Endothelial cell of coronary artery (primary cell): ENCODE measurements at places on chromosomes 2 and 18. TPM values are rescaled to one million over a fixed set of nuclear protein-coding genes. Genes with fewer than 3 reads are reported as not detected.

RBM44 gene
- total RNA-seq: 0.47 and 0.81 TPM in 2 replicates

ALLC gene
- total RNA-seq: not detected in 2 replicates

HOXD11 gene
- total RNA-seq: not detected in 2 replicates

HOXD1 gene
- total RNA-seq: 1.8 and 2.3 TPM in 2 replicates

WDPCP gene
- 5.9 and 6.2 TPM in 2 replicates for total RNA-seq

TRABD2A gene
- total RNA-seq: 0.56 and 0.81 TPM in 2 replicates

ADI1 gene
- total RNA-seq: 32.4 and 35.9 TPM in 2 replicates

SCG2 gene
- total RNA-seq: 0.38 TPM in 1 of 2 replicates, not detected in the other

CXCR4 gene
- total RNA-seq: 76.6 and 235 TPM in 2 replicates

COBLL1 gene
- 5.7 and 6.7 TPM in 2 replicates for total RNA-seq

FARP2 gene
- total RNA-seq: 32.0 and 39.8 TPM in 2 replicates

CPO gene
- total RNA-seq: not detected in 2 replicates

TCF7L1 gene
- total RNA-seq: 3.9 and 5.1 TPM in 2 replicates

PRSS56 gene
- total RNA-seq: not detected in 2 replicates

ELOA2 gene
- not detected in 2 replicates for total RNA-seq

RGPD5 gene
- total RNA-seq: 23.4 and 32.8 TPM in 2 replicates

SMCHD1 gene
- total RNA-seq: 56.0 and 76.1 TPM in 2 replicates

IL36A gene
- total RNA-seq: 0.09 TPM in 1 of 2 replicates, not detected in the other

SAG gene
- not detected in 2 replicates for total RNA-seq

SERPINB4 gene
- total RNA-seq: not detected in 2 replicates

TUBA3E gene
- total RNA-seq: not detected in 2 replicates

DOK6 gene
- total RNA-seq: 0.28 TPM in 1 of 2 replicates, not detected in the other

TNFRSF11A gene
- 1.9 and 3.1 TPM in 2 replicates for total RNA-seq
